ENCODE measurements at places on chromosomes 7 and 10.

DNA sequence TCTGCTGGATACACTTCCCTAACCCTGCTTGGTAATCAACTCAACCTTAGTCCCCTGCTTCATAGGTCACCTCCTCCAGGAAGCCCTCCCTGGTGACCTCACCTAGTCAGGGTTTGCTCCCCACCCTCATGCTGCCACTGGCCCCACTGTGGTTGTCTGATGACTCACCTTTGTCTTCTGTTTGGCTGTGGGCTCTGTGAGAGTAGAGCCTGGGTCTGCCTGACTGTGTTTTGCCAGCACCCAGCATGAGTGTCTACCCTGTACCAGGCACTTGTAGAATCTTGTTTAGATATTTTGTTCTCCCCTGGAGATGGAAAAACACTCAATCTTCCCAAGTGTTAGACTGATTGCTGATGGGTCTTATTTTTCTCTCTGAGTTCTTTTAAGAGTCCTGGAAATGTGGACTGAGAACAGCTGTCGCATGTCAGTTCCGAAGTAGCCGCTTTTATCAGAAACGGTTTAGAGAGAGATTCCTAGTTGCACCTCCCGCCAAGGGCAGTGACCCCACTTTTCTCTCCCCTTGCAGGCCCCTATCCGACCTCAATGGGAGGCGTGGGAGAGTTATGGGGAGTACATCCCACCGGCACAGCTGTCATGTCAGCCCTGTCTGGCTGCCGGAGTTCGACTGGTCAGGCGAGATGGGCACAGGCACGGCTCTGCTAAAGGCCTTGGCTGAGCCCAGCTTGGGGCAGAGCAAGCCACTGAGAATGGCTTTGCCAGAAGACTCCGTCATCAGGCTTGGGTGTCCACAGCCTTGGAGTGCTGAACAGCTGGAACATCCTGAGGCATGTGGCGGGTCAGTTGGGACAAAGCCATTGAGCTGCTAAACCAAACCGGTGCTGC lies 134.3 kb downstream of the GRK5 start:
- DNase-seq: peak; percentile 72

- DNase-seq: no peak
Measured at GRCh38 chr7:16758631-16759611, 5.4 kb downstream of the TSPAN13 start.

DNA sequence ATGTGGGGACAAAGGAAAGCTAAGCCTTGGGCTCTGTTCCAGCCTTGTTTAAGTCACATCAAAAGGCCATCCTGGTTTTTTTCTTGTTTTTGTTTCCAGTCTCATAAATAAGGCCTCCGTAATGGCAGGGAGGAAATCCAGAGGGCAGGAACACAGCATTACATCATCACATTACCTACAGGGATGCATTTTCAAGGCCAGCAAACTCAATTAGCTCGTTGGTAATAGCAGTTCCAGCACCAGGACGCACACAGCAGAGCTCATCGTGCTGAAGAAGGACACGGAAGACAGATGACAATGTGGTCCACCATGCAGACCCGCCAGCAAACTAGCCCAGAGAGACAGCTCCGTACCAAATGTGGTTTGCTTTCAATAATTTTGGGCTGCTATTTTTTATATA lies 1209.2 kb downstream of the TYW1 start:
- no peak for DNase-seq

- no peak for DNase-seq
Measured at GRCh38 chr7:77391230-77391629, 24.9 kb downstream of the GSAP start.

- DNase-seq: no peak
Measured at GRCh38 chr10:80522756-80523363, 14.8 kb upstream of the SH2D4B start.

- peak; percentile 53 for DNase-seq
Measured at GRCh38 chr7:94182066-94182465, 177.9 kb upstream of the BET1 start.

DNA sequence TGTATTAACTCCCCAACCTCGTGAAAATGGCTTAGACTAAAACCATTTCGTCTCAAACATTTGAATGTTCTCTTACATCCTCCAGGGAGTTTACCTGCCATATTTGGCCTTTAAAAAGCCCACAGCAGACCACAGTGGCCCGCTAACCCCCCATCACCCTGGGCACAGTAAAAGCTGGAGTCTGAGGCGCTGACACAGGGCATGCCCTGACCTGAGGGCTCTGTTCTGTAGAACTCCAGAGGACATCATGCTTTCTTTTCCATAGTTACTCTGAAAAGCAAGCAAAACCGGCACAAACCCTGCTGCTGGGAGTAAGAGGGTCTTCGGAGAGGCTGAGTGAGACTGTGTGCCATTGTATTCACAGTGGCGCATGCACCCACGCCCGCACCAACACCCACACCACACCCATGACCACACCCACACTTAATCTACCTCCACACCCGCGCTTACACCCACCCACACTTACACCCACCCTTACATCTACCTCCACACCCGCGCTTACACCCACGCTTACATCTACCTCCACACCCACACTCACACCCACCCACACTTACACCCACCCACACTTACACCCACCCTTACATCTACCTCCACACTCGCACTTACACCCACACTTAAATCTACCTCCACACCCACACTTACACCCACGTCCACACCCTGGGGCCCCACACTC lies 32.1 kb downstream of the LRRC27 start:
- DNase-seq: no peak

Data from AG08395 (cell line).